ENCODE measurements at places on chromosomes 6 and 20.
A peak's percentile ranks its signal among the peaks of the same experiment; 100 is the strongest.

DNA sequence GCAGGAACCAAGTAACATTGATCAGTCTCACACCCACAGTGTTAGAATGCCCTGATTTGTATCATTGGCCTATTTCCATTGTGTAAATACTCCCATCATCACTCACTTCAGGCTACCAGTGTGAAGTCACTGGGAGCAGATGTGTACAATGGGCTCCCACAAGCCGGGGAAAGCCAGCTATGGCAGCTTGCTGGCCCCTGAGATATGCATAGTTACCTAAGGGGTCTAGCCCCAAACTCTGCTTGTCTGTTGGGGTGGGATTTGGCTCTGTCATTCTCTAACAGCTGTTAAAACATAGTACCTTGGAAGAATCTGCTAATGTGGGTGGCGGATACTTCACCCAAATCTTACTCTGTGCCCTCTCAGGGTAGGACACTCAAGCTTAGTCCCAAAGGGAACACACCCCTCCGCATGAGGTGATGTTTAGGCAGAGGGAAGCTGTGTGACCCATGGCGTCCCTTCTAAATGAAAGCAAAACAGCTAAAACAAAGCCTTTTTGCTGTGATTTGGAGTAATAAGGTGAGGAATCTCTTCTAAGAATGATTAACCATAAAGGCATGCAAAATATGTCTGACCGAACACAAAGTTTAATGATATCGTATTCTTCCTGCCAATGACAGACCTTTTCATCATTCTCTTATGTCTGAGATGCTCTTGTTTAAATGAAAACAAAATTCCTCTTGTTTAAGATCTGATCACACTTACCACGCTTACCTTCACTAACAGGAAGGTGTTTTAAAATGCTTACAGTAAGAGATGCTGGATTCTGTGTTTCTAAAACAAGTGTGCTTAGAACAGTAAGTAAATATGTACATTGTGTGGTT, 45.9 kb upstream of the PXDC1 start:
- DNase-seq, result peak; percentile 94

DNA sequence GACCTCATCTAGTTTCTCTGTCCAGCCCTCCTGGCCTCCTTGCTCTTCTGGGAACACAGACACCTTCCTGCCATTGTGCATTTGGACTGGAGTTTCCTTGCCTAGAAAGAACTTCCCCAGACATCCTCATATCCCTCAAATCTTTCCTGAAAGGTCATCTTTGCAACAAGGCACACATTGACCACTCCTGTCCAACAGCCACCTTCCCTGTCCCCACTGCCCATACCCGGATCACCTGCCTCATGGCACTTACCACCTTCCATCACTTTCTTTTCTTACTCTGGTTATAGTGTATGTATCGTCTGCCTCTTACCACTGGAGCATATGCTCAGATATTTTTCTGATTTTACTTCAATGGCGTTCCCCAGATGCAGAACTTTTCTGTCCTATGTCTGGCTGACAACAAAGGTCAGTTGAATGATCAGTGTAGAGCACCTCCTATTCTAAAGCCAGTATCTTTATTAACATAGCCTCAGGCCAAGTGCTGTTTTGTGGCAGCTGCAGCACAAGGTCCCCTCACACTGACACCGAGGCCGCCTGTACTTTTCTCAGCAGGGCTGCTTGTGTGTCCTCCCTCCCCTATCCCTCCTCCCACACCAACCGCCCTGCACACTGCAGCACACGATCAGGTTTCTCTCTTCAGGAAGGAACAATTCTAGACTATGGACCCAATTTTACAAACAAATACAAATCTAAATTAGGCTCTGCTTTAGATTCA, 4.1 kb downstream of the HLA-C start:
- DNase-seq, result no peak

DNA sequence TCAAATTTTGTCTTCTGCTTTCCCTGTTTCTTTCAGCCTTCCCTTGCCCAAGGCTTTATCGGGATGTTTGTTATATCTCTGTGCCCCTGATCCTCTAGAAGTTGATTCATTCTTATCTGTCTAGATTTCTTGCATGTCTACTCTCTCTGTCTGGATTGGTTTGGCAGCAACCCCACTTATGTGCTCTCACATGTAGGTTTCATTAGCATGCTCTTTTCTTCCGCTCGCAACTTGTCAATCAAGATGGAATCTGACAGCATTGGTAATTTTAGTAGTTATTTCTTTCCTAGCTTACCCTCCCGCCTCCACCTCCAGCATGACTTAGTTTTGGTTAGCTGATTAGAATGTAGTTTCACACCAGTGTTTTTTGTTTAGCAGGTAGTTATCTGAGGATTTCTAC, 39.3 kb downstream of the LRRC1 start:
- DNase-seq, result no peak

DNA sequence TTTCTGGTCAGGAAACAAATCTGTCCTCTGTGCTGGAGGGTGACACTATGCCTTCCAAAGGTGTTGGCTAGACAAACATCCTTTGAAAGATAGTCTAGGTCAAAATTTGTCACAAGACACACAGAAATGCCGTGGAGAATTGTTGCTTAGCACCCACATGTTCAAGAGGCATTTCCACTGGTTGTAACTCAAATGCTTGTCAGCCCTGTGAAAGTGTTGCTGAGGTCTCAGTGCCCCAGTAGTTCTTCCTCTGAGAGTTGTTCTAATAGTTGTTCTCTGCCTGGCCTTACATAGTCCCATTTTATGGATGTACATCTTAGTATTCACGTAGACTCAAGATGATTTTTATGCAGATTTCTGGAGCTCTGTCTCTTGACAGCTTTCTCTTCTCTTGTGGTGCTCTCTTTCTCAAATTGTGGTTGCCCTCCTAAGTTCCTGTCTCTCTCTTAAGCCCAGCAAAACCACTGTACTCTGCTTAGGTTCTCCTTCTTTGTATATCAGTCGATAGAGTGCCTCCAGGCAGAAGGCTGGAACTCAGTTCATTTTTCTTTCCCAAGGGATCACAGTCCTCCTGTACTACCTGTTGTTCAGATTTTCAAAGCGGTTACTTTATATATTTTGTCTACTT, 39.5 kb upstream of the REV3L start:
- no peak for DNase-seq

Measured in fibroblast of skin of back (primary cell).